H54 (cell line): ENCODE measurements at places on chromosomes 7 and 10.

- no peak for DNase-seq
These were observed 627.0 kb downstream of the ACTR3B start for GRCh38 chr7:153386556-153386955.

DNA sequence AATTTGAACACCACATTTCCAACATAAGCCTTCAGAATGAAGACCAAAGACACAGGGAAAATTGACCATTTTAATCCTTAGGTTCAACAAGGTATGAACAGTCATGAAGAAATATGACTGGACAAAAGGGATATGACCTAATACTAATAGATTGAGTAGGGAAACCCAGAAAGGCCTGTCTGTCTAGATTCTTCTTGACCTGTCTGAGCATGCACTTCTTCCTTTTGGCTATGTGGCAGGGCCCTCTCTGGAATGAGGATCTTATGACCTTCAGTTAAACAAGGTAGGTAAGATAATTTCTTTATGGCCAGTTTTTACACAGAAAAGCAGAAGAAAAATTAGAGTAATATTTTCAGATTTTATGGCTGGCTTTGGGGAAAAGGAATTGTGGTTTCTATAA is 3.0 kb upstream of the PHYHIPL start:
- no peak for DNase-seq

- DNase-seq, result no peak
These were observed 88.6 kb downstream of the VIM start for GRCh38 chr10:17316488-17317170.

GRCh38 chr10:101818872-101819633 is 809 bp upstream of the OGA start:
- no peak for DNase-seq

DNA sequence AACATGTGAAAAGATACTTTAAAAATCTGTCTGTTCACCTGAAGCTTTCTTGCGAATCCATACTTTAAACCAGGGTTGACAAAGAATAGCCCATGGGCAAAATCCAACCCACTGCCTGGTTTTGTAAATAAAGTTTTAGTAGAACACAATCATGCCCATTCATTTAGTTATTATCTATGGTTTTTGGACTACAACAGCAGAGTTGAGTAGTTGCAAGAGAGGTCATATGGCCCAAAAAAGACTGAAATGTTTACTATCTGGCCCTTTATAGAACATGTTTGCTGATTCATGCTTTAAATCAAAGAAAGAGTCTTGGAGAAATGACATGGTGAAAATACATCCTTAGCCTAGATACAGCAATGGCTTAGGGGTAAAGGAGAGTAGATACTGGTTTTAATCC is 356.2 kb downstream of the RNLS start:
- DNase-seq, result no peak

DNA sequence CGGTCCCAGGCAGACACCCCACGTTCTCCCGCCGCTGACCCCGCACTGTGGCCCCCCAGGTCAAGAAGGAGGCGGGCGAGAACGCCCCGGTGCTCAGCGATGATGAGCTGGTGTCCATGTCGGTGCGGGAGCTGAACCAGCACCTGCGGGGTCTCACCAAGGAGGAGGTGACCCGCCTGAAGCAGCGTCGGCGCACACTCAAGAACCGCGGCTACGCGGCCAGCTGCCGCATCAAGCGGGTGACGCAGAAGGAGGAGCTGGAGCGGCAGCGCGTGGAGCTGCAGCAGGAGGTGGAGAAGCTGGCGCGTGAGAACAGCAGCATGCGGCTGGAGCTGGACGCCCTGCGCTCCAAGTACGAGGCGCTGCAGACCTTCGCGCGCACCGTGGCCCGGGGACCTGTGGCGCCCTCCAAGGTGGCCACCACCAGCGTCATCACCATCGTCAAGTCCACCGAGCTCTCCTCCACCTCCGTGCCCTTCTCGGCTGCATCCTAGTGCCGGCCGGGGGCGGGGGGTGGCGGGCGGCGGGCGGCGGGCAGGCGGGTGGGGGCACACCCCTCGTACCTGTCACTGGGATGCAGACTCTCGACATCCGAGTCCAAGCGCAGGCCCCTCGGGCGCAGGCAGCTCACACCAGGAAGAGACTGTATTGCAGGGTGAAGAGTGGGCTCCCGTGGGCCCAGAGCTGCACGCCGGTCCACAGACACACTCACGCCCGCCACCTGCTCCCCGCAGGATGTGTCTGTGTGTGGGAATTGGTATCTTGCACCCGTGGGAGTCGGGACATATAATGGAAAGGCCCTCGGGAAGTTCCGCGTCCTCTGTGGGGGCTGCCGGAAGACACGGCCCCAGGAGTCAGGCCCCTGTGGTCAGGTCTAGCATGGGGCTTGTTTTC is 9.6 kb downstream of the MAFK start:
- DNase-seq, result no peak

DNA sequence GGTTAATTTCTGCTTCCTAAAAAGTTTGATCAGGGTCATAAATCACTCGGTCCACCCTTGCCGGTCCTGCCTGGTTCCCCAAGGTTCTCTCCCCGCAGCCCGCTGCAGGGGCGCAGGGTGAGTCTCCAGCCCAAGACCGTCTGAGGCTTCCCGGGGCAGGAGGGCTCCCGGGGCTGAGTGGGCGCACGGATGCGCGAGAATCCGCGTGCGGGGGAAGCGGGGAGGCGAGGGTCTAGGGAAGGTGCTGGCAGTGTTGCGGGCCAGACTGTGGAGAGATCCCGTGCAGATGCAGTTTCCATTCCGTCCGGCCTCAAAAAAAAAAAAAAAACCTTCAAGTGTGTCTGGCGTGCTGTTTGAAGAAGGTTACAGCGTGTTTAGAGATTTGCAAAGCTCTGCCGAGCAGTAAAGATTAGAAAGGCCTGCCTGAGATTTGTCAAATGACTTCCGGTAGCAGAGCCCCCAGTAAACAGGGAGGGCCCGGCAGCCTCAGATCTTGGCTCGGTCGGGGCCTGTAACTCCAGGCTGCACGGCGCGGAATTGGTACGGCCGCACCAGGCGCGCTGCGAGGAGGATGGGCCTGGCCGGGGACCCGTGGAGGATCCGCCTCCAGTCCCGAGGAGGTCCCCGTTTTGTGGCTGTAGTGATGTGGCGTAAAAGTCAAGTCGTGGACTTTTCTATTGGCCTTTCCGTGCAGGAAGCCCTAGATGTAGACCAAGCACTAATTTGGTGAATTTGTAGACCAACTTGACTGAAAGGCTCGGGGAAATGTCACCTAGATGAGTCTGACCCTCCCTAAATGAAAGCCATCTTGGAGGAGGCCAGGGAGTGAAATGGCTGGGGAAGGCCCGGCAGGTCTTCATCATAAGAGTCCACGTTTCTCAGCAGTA is 293.2 kb upstream of the NFE2L3 start:
- no peak for DNase-seq

GRCh38 chr7:1576521-1577253 is 6.9 kb upstream of the PSMG3 start:
- no peak for DNase-seq

DNA sequence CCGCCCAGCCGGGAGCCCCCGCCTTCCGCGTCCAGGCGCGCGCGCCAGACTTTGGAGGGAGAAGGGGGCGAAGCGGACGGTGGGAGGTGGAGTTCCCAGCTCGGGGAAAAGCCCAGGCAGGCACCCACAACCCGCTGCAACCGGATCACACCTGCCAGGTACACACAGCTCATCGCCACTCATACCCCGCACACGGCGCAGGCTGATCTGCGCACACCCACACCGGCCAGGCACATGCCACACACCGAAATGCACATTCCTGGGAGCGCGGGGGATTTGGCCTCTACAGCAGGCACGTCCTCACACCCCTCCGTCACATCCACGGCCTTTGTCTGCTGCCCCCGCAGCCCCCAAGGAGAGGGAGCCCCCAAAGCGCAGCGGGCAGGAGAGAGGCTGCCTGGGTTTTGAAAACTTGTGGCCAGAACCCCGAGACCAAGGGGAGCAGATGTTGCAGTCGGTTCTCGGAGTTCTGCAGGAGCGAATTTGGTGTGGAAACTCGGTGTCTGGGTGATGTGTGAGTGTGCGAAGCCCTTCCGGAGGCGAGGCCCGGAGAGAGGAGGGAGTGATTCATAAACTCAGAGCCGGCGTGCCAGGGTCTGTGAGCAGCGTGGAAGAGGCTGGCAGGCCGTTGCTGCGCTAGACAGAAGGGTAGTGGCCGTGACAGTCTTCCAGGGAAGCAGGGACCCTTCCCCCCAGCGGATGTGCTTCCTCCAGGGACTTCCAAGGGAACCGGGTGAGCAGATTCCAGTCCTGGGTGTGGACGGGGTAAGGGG is 734 bp downstream of the CHST3 start:
- peak; percentile 79 for DNase-seq

DNA sequence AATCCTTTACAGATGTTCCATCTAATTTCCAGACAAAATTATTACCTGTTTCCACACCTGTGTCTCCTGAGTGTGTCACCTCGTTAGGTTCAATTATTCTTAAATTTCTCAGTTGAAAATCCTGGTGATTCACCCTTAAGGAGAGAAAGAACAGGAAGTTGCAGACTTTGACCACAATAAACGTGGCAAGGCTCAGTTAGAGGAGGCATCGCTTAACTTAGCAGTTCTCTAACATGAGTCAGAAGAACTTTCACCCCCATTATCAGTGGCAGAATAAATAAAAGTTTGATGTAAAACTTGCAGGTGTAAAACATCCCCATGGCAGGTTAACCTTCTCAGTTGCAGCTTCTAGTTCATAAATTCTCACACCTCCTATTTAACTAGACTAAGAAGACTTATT is 8.3 kb downstream of the XPNPEP1 start:
- peak; percentile 69 for DNase-seq

GRCh38 chr10:130141878-130142277 is 5.7 kb downstream of the GLRX3 start:
- DNase-seq, result no peak

DNA sequence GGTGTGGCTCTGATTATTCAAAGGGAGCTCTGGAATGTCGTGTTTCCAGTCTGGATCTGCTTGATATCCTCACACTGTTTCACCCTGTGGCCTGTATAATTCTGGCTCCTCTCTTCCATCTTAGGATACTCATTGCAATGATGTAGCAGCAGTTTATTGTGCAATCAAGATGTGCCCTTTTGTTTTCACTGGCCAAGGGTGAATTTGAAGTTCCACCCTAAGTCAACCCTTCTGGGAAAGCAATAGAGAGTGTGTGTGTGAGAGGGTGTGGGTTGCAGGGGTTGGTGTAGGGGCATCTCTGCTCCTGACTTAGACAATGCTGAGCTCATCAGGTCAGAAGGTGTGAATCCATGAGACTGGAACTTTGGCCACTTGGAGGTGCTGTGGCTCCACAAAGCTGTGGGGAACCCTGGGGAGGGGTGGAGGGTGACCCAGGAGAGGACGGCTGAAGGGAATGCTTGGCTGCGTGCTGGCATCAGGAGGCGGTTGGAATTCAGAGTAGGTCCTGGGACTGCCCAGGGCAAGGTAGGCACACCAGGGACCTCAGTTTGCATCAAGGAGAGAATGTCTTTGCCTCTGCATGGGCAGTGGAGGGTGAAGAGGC is 118.0 kb upstream of the PRSS58 start:
- DNase-seq, result peak; percentile 21

- no peak for DNase-seq
These were observed 38.0 kb downstream of the ZNF777 start for GRCh38 chr7:149422914-149423301.

- DNase-seq, result no peak
These were observed 9.3 kb downstream of the ZNF316 start for GRCh38 chr7:6646465-6646864.

GRCh38 chr7:17150018-17150417 is 148.4 kb upstream of the AHR start:
- no peak for DNase-seq

- DNase-seq, result no peak
These were observed 867.3 kb downstream of the TYW1 start for GRCh38 chr7:67863911-67864310.

- DNase-seq, result no peak
These were observed 175.6 kb downstream of the CHCHD3 start for GRCh38 chr7:132906193-132906835.

DNA sequence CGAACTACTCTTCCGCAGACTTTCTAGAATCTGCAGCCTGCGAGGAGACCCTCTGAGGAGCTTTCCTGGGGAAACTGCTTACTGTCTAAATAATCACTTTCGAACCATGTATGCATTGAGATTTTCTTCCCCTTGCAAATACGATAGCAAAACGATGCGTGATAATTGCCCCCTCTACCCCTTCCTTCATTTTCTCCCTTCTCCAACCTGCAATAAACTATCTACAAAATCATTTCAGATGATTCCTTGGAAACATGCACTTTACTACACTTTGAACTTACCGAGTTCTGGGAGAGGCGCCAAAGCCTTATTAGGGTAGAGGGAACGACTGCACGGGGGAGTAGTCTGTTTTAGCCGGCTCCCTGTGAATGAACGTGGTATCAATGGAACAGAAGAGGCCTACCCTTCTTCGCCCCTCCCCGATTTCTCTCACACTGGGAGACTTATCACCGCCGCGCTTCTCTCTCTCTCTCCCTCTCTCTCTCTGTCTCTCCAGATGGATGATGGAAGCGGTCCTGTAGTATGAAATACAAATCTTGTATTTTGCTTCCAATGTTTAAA is at the start of gene FGFBP3:
FGFBP3 (minus strand) TSS at position 370 of the 561 bp plus-strand sequence. CDS start 517 bp downstream, outside the sequence.
- no peak for DNase-seq

DNA sequence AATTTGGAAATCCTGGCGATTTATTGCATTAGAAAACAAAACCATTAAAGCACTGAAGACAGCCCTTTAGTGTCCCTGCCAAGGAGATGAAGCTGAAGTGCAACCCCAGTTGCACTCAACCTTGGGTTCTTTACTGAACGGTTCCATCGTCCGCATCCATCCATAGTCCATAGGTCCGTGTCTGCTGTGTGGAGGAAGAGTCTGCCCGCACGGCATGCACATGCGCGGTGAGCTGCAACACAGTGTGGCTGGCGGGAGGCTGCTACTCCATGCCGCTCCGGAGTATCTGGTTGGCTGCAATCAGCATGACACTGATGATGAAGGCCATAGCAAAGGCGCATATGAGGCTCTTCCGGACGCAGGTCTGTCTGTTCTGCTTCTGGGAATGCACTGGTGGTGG is 624.6 kb downstream of the CALN1 start:
- DNase-seq, result no peak

DNA sequence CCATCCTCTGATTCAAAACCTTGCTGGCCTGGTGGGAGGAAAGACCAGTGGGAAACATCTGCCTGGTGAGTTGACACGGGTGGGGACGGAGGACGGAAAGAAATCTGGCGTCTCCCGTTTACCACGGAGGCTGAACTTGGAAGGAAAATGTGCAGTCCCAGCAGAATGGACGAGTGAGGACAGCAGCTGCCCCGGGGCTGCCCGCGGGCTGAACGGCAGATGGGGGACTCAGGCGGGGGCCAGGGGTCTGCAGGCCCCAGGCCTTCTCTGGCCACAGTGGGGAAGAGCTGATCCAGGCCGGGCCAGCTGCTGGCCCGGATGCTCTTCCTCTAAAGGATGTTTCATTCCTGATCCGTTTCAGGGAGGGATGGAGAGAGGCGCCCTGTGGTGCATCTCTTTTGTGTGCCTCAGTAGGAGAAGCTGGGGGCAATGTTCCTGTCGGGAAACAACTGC is 147.5 kb upstream of the CHST15 start:
- no peak for DNase-seq

DNA sequence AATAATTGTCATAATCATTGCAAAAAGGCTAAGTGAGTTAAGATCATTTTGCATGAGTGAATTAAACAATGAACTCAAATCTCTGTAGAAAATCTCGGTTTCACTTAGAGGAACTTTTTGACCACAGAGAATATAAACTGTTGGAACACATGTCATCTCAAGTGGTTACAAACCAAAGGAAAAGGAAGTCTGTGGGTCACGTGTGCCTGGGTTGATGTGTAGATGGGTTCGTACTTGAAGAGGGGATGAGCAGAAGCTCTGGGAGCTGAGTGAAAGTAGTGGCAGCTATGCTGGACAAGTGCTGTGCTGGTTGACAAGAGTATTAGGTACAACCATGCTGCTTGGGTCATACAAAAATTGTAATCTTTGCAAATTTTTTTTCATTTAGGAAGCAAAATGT is 35.0 kb downstream of the GLRX3 start:
- DNase-seq, result no peak

- no peak for DNase-seq
These were observed 61.9 kb downstream of the PARD3 start for GRCh38 chr10:34753014-34753757.
